Karpas-422 (cell line): ENCODE measurements at places on chromosomes 7 and 10.

DNA sequence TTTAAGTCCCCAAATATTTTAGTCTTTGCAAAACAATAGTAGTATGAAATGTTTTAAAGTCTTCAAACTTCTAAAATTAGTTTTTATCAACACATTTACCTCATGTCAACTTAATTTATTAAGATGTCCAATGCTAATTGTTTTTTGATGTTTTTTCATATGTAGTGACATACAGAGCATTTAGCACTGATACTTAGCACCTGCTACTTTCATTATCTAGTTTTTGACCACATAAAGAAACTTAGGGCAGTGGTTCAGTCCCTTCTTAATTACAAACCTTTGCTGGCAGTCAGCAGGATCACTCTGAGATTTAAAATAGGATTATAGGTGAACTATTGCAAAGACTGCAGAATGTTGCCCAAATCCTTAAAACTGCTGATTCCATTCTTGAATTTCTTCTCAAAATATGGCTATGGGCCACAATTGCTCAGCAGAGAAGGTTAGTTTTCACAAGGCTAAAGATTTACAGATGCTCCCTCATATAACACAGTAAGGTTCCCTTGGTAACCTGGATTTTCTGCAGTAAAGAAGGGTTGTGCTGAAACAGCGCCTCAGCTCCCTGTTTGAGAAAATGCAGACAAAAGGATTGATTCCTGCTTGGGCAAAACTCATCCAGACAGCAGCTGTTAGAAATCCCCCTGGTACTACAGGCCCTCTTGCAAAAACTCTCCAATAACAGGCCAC is 3.4 kb downstream of the GPR85 start:
- H3K36me3 ChIP-seq, result no peaks in the 10 kb centered on the region
- H3K4me3 ChIP-seq, result no peak overlapping the region
- peaks cover 7% of the 10 kb centered on the region; the same call in 1 of the 2 replicates for H3K4me1 ChIP-seq
- DNase-seq, result no peak
- H3K27me3 ChIP-seq, result no peaks in the 10 kb centered on the region

- H3K4me3 ChIP-seq, result no peak overlapping the region
- H3K4me1 ChIP-seq, result no peaks in the 10 kb centered on the region
- no peaks in the 10 kb centered on the region for H3K27me3 ChIP-seq
- DNase-seq, result no peak
- H3K27ac ChIP-seq, result no peak overlapping the region
- H3K36me3 ChIP-seq, result no peaks in the 10 kb centered on the region
These were observed 739.5 kb downstream of the SORCS1 start for GRCh38 chr10:106424981-106425380.

DNA sequence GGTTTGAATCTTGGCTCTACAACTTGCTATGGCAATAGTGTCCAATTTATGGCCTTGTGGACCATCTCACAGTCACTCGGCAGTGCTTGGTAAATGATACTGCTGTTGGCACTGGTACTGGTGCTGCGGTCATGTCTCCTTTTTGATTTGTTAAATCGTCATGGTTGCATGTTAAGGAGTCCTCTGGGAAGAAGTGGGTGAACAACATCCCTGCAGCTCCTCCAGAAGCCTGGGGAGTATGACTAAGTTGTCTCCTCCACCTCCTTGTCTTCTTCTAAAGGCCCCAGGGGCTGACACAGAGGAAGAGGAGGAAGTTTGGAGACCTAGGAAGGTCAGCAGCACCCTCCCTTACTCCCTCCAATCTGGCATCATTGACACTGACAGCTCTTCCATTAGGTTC is 8.5 kb downstream of the ITPRIP start:
- H3K4me3 ChIP-seq, result no peak overlapping the region
- no peaks in the 10 kb centered on the region for H3K27me3 ChIP-seq
- H3K36me3 ChIP-seq, result no peaks in the 10 kb centered on the region
- no peak for DNase-seq

- peak overlapping the region; percentile 91 for H3K27ac ChIP-seq
- no peaks in the 10 kb centered on the region for H3K36me3 ChIP-seq
- peak overlapping the region; percentile 52 for H3K4me3 ChIP-seq
- H3K27me3 ChIP-seq, result no peaks in the 10 kb centered on the region
- peak; percentile 94 for DNase-seq
These were observed 342.1 kb downstream of the PHF14 start for GRCh38 chr7:11315666-11316258.

DNA sequence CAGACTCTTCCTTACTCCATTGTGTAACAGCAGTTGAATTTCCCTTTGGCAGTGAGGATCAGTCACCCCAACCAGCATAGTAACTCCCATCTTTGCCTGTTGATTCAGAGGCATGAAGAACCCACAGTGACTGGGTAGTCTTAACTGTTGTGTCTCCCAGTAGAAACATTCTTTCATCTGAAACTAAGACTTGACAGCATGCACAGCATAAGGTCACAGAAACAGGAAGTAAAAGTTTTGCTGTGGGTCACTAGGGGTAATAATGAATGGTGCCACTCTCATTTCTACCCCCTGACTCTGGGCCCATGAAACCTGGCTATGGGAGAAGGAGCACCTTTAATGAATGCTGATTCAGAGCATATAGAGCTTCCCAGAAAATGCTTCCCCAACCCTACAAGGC is 8.3 kb upstream of the FRMPD2 start:
- no peak overlapping the region for H3K4me3 ChIP-seq
- no peak for DNase-seq
- H3K27ac ChIP-seq, result no peak overlapping the region
- no peaks in the 10 kb centered on the region for H3K36me3 ChIP-seq
- no peaks in the 10 kb centered on the region for H3K27me3 ChIP-seq

DNA sequence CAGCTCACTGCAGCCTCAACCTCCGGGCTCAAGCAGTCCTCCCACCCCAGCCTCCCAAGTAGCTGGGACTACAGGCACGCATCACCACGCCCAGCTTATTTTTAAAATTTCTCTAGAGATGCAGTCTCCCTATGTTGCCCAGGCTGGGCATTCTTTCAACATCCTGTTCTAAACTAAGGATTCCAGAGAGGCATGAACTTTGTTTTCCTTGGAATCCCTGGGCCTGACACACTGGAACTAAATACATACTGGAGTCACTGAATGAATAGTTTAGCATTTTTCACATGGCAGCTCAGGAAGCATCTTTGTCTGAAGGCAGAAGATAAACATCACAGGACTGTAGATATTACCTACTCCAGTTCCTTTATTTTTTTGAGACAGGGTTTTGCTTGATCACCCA is 108.7 kb downstream of the ITIH5 start:
- H3K27ac ChIP-seq, result no peak overlapping the region
- no peaks in the 10 kb centered on the region for H3K36me3 ChIP-seq
- H3K27me3 ChIP-seq, result no peaks in the 10 kb centered on the region
- no peak overlapping the region for H3K4me3 ChIP-seq
- H3K4me1 ChIP-seq, result no peaks in the 10 kb centered on the region

DNA sequence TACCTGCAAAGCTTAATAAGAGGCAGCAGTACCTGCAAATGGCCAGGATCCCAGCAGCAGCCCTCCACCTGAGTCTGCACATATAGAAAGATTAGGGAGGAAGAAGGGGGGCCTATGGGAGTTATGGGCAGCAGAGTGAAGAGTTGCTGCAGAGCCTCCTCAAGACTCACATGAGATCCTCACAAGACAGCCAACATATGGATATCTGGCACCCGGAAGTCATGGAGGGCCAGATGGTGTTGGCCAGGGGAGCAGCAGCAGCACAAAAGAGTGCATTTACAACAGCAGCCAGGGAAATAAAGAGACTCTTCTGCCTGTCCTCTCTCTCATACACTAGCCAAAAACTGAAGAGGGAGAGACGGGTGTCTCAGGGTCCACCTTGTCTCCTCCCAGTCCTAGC is 4.0 kb upstream of the TAS2R40 start:
- no peaks in the 10 kb centered on the region for H3K36me3 ChIP-seq
- H3K27me3 ChIP-seq, result no peaks in the 10 kb centered on the region
- peaks cover 9% of the 10 kb centered on the region; the same call in 1 of the 2 replicates for H3K4me1 ChIP-seq
- H3K4me3 ChIP-seq, result no peak overlapping the region
- no peak overlapping the region for H3K27ac ChIP-seq

DNA sequence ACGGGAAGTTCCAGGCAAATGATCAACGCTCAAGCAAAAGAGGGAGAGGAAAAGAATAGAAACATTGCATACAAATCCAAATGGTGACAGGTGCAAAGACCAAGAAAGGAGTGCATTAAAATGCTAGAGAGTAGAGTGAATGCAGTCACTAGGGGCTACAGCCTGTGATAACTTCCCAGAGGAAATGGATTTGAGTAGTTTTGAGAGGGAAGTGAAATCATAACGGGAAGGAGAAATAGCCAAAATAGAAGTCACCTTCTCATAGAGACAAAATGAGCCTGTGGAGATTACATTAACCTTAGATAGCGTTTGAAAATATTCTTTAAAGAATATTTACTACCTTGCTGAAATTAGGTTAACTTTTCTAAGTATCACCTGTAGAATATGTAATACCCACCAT is 26.5 kb downstream of the NUP42 start:
- H3K4me3 ChIP-seq, result no peak overlapping the region
- H3K27ac ChIP-seq, result no peak overlapping the region
- H3K4me1 ChIP-seq, result no peaks in the 10 kb centered on the region
- H3K27me3 ChIP-seq, result no peaks in the 10 kb centered on the region
- no peak for DNase-seq

DNA sequence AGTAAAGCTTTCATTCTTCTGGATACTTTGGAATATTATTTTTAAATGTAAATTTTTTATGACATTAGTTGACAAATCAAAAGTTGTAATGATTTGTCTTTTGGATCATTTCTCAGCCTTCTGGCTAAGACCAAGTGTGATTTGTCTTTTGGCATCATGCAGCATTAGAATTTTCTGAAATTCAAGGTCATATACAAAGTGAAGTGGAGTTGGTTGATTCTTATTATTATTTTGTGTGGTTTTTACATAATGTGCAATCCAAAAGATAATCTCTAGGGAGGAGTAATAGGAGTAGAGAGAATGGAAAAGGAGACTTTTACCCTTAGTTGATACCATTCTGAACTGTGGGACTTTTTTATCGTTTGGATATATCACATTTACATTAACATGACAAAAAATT is 24.2 kb upstream of the SEPTIN7 start:
- no peak overlapping the region for H3K4me3 ChIP-seq
- no peaks in the 10 kb centered on the region for H3K27me3 ChIP-seq
- no peaks in the 10 kb centered on the region for H3K36me3 ChIP-seq
- H3K4me1 ChIP-seq, result peaks cover 10% of the 10 kb centered on the region

DNA sequence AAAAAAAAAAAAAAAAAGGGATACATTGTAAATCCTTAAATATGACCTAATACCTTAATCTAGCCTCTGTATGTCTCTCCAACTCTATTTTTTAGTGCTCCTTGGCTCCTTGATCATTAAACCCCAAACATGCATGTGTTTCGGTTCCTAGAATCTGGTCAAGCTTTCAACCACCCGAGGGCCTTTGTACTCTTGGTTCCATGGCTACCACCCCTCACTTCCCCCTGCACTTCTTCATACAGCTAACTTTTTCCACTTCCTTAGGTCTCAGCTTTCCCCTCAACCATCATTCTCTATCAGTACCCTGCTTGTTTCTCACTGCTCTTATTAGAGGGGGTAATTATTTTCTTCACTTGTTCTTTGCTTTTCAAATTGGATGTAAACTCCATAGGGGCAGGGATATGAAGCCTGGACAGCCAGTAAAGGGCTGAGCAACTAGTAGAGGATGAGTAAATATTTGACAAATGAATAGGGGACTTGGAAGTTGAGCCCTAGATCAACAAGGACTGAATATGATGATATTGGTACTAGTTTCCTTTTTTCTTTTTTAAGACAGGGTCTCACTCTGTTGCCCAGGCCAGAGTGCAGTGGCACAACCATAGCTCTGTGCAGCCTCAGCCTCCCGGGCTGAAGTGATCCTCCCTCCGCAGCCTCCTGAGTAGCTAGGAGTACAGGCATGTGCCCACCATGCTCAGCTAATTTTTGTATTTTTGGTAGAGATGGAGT is 4.3 kb upstream of the GDI2 start:
- H3K27ac ChIP-seq, result no peak overlapping the region
- no peaks in the 10 kb centered on the region for H3K27me3 ChIP-seq
- DNase-seq, result no peak
- no peaks in the 10 kb centered on the region for H3K36me3 ChIP-seq
- H3K4me3 ChIP-seq, result no peak overlapping the region

DNA sequence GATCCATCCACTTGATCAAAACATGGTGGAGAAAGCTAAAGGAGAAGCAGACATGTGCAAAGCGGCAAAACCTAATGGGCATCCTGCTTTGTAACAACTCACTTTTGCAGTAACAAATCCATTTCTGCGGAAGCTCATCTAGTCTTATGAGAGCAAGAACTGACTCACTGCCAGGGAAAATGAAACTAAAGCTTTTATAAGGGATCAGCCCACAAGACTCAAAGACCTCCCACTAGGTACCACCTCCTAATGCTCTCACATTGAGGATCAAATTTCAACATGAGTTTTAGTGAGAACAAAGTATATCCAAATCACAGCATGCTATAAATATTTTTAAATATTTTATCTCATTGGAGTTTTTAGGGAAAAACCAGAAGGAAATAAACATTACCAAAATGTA is 120.1 kb upstream of the GNAI1 start:
- no peak for DNase-seq
- no peak overlapping the region for H3K4me3 ChIP-seq
- no peak overlapping the region for H3K27ac ChIP-seq
- no peaks in the 10 kb centered on the region for H3K36me3 ChIP-seq
- H3K27me3 ChIP-seq, result no peaks in the 10 kb centered on the region
- H3K4me1 ChIP-seq, result no peaks in the 10 kb centered on the region

GRCh38 chr7:1309290-1309689 is 76.6 kb downstream of the UNCX start:
- H3K36me3 ChIP-seq, result no peaks in the 10 kb centered on the region
- no peak overlapping the region for H3K27ac ChIP-seq
- no peak overlapping the region for H3K4me3 ChIP-seq
- no peaks in the 10 kb centered on the region for H3K27me3 ChIP-seq

- no peak overlapping the region for H3K27ac ChIP-seq
- no peak overlapping the region for H3K4me3 ChIP-seq
- H3K27me3 ChIP-seq, result no peaks in the 10 kb centered on the region
- H3K36me3 ChIP-seq, result no peaks in the 10 kb centered on the region
These were observed 280.7 kb upstream of the MAGI2 start for GRCh38 chr7:79734181-79734580.

GRCh38 chr7:43199371-43200160 is 87.1 kb downstream of the HECW1 start:
- no peaks in the 10 kb centered on the region for H3K27me3 ChIP-seq
- no peaks in the 10 kb centered on the region for H3K36me3 ChIP-seq
- no peak overlapping the region for H3K27ac ChIP-seq
- H3K4me1 ChIP-seq, result no peaks in the 10 kb centered on the region
- DNase-seq, result no peak

DNA sequence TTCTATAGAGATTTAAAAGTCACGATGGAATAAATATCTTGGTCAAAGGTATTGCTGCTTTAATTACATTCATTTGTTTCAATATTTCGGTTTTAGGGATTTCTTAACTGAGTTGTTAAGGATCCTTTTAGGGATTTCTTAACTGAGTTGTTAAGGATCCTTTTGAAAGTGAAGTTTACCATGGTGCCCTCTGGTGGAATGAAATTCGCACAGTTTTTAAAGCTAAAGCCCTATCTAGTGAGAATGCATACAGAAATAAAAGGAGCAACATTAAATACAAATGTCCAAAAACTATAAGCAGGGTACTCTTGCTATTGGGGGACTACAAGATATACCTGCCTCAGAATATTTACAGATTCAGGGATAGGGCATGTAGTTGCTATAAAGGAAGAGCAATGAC is 193.7 kb downstream of the RNLS start:
- no peaks in the 10 kb centered on the region for H3K27me3 ChIP-seq
- peaks cover 76% of the 10 kb centered on the region for H3K4me1 ChIP-seq
- H3K4me3 ChIP-seq, result no peak overlapping the region; the same call in 1 of the 2 replicates
- H3K36me3 ChIP-seq, result no peaks in the 10 kb centered on the region
- H3K27ac ChIP-seq, result peak overlapping the region; percentile 100
- peak; percentile 77 for DNase-seq

- H3K27ac ChIP-seq, result no peak overlapping the region
- H3K4me1 ChIP-seq, result no peaks in the 10 kb centered on the region
- no peaks in the 10 kb centered on the region for H3K36me3 ChIP-seq
- H3K27me3 ChIP-seq, result no peaks in the 10 kb centered on the region
- no peak for DNase-seq
These were observed 5.6 kb upstream of the SCART1 start for GRCh38 chr10:133448120-133448519.
